ENCODE measurements at places on chromosomes 1 and 21.

DNA sequence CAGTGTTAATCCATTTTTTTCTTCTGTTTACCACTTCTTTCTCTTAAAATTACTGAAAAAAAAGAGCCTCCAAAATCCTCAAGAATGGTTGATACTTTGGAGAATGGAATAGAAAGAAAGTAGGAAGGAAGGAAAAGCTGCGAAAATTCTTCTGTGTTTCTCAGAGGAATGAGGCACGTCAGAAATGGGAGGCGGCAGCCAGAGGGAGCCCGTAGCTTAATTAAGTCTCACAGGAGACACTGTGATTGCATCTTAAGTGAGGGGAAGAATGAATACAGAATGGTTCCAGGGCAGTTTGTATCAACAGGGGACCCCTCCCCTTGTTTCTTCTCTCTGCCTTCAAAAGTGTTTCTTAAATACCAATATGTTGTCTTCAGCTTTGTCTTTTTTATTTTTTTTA lies 1099.5 kb downstream of the PLA2G4A start:
- DNase-seq: peak; percentile 67

DNA sequence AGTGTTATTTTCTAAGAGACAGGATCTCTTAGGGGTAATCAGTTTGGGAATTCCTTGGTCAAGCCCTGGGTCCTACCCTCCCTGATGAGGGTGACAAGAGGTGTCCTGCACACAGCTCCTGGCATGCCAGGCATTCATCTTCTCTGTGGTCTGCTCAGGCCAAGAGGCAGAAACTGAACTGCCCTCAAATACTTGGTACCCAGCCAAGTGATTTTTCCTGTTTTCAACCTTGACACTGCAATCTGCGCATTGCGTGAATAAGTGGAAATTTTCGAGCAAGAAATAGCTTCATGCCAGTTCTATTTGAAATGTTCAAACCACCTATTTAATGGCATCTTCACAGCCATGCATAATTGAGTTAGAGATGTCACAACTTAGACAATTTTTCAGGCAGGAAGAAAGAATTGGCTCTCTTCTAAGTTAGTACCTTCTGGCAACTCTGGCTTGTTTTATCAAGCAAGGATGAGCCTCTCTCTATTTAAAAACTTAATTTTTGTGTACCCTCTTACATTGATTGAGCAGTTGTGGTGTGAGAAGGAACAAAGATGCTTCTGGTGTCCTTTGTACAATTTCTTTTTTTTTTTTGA lies 27.0 kb downstream of the DNM3 start:
- DNase-seq: no peak

GRCh38 chr1:147811751-147812150 lies 51.3 kb upstream of the GJA5 start:
- DNase-seq: no peak

- peak; percentile 75 for DNase-seq
These were observed 26.9 kb upstream of the ESRRG start for GRCh38 chr1:216750031-216750627.

- DNase-seq: no peak
These were observed 842.2 kb downstream of the USP25 start for GRCh38 chr21:16572032-16572431.

DNA sequence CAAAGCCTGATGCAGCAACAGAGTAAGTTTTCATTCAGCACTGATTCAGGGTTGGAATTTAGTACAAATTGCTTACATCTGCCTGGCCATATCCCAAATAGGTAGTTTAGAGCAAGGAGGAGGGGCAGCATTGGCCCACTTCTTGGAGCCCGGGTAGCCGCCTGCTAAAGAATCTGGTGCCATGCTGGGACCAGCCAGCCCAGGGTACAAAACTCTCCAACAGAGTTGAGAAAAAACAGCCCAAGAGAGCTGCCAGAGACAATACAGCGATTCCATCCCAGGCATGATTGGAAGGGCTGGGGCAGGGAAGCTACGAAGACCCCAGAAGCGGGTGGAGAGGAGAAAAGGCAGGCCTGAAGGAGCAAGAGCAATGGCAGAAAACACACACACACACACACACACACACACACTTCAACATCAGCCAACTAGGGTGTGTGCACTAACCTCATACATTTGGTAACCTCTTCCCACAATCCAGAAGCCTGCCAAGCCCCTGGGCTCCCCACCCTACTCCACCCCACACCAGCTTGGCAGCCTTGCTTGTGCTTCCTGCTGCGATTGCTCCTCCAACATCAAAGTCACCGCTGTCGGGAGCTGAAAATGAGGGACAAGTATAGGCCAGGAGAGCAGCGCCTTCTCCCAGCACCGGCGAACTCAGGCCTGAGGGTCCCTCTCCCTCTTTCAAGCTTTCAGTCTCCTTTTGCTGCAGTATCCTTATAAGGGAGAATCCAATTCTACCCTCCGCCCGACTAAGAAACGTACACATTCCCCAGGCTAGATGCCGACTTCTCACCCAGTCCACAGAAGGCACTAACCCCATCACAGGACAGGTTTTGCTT lies 1.2 kb downstream of the PIK3C2B start:
- no peak for DNase-seq

GRCh38 chr1:119139403-119139802 lies 1.1 kb downstream of the WARS2 start:
- no peak for DNase-seq

GRCh38 chr1:203324105-203325025 lies 19.0 kb downstream of the BTG2 start:
- DNase-seq: no peak

DNA sequence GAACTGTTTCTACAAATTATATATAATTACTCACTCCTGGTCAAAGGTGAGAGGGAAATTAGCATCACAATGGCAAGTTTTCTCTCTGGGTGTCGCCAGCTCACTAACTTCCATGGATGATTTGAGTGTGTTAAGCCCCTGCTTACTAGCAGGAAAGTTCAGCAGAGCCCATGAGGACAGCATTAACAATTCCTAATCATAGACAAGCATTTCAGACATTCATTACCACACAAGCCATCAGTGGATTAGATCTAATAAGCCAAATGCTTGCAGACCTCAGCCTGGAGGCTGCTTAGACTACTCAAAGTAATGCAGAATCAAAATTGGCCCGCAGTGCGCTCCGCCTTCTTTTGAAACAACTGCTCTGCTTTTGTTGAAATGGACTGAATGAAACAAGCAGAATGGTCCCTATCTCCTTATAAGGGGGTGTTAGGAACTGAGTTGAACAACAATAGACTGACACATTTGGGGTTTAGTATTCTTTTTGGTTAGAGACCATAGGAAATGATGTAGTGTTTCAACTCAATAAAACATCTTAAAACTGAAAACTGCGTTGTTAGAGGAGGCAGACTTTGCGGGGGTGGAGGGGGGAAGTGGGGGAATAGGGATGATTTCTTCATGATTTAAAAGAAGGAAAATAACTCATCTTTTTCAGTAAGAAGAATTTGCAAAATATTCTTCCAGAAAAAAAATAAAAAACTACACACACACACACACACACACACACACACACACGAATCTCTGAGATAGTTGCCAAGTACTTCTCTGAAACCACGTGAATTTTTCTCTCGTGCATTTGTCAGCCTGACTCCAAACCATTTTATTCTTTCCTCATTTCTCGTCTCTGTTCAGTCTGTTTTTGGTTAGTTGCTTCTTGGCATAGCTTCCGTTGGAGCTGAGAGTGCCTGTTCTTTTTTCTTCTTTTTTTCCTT lies 54.6 kb downstream of the GORAB start:
- DNase-seq: peak; percentile 58

GRCh38 chr1:201807958-201808632 lies 20.9 kb upstream of the IPO9 start:
- no peak for DNase-seq

DNA sequence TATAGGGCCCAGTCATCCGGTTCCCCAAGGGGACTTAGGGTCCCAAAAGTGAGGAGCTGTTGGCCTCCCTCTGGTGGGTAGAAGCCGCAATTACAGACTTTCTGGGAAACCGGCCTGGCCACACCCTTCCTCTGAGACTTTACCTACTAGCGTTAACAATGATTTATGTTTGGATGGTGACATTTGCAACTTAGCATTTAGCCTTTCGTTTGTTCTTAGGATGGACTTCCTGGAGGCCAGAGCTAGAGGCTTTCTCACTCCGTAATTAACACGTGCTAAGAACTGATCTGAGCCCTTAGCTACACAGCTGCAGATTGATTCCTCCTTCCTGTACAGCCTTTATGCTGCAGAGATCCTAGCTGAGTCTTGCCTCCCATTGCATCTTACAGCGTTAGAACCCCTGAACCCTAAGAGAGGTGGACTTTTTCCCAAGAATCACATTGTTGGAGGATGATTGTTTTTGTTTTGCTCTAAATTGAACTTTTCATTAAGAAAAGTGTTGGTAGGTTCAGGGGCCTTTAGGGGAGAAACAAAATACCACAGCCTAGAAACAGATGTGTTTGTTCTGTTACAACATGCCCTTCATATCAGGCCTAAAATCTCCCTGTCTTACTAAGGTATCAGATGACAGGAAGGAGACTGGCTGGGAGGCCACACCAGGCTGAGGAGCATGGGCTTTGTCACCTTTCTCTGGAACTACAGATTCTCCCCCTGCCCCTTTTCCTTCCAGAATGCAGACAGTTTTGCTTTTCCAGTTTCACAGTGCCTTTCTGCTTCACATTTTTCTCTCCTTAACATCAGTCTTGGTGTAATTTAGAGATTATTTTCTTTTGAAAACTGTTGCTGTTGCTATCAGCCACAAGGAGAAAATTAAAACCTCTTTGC lies 1.9 kb downstream of the S100A11 start:
- peak; percentile 73 for DNase-seq

DNA sequence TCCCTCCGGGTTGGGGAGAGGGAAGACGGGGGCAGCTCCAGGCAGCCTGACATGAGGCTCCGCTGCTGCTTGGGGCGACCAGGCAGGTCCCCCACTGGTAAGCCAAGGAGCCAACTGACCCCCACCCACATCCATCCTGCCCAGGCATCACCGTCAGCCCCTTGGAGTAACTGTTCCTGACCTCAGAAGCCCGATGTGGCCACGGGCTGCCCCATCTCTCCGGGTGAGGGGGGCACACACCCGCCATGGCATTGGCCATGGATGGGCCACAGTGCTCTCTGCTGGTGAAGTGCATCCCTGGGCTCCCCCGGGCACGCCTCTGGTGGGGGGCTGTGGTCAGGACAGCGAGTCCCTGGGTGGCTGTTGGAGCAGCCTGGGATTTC lies 100.0 kb downstream of the CRYAA start:
- DNase-seq: no peak

- no peak for DNase-seq
These were observed 17.7 kb downstream of the TNR start for GRCh38 chr1:175725684-175726083.

DNA sequence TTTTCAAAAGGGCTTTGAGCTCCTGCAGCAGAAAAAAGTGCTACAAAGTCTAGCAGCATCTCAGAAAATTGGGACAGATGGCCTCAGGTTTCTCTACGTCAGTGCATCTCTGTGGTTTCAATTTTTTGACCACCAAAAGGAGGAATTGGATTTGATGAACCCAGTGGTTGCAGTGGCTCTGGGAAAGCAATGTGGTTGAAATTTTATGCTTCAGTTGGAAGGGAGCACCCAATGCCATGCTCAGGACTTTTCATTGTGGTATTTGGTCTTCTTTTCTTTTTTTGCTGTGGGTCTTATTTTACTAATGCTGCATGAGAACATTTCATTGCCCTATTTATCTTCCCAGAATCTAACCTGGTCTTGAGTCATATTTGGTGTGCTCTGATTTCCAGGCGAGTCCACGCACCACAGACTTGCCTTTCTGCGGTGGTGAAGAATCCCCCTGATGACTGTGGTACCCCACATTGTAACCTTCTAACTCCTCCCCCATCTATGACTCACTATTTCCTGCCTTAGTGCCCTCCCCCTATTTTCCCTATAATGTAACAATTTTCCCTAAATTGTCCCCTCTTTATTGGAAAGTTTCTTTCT lies 56.7 kb downstream of the S1PR1 start:
- no peak for DNase-seq

DNA sequence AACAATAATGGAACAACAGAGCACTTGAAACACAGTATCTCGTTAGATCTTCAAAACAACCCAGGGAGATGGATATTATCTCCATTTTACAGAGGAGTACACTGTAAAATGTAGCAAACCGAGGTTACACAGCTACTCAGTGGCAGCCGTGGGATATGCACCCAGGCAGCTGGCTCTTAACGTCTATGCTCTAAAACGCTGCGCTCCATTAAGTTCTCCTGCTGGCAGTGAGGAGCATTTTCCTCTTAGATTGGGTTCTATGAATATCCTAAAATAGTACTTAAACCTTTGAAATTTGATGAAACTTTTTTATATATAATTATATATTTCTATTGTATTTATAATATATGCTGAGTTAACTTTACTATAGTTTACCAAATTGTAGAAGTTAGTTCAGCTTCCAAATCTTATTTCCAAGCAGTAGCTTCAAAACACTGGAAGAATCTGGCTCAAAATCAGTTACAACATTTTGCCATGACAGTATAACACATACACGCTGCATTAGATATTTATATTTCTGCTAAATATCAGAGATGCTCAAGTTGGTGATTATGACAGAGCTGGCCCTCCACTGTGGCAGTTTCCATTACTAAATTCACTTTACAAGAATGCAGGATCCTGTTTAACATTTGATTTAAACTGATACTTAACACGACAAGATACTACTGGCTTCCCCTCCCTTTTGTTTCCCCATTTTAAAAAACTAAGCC lies 49.5 kb downstream of the TGFBR3 start:
- DNase-seq: no peak

- no peak for DNase-seq
These were observed 6.1 kb upstream of the RABGAP1L start for GRCh38 chr1:174153085-174153824.

GRCh38 chr21:45596704-45597318 lies 46.7 kb upstream of the PCBP3 start:
- DNase-seq: peak; percentile 87

DNA sequence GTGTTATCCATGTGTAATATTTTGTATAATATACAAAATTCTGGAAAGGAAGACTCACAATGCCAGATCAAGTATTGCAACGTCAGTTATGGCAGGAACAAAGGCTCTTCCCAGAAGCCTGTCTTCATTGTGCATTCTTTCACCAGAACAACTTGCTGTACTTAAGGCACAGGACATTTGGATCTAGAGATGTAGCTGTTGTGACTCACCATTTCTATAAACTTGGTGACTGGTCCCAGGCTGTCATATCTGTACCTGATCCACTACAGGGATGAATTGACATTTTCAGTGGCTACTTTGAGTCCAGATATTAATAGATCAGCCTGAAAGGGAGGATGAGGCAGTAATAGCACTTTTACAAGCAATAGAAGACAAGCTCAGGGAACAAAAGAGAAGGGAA lies 299.8 kb downstream of the DISC1 start:
- no peak for DNase-seq

GRCh38 chr1:113984710-113985109 lies 5.4 kb downstream of the OLFML3 start:
- no peak for DNase-seq

GRCh38 chr1:112704391-112704933 lies 2.5 kb downstream of the RHOC start:
- DNase-seq: no peak

- no peak for DNase-seq
These were observed 106.7 kb downstream of the LEPR start for GRCh38 chr1:65527190-65527589.

DNA sequence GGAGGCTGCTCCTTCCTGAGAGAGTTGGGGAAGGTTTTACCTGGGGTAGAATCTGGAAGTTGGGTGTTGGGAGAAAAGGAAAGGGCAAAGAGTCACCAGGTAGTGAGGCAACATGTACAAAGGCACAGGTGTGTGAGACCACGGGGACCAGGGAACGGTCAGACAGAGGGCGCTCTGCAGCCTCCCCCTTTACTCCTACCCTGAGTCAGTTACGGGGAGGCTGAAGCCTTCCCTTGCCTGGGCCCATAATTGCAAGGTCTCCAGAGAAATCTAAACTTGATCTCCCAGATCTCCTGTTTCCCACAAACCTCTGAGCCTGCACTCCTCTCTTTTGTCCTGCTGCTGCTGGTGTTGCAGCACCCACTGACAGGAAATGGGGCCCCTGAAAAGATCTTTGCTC lies 22.0 kb downstream of the CCN1 start:
- no peak for DNase-seq

Measured in D341Med (cell line).